ENCODE measurements at places on chromosomes 3 and 15.

- DNase-seq = no peak
These were observed 24.8 kb downstream of the SLC28A2 start for GRCh38 chr15:45276831-45277230.

- DNase-seq = no peak
These were observed 1031.7 kb downstream of the MCTP2 start for GRCh38 chr15:95262866-95263564.

- no peak for DNase-seq
These were observed 68.3 kb downstream of the GALK2 start for GRCh38 chr15:49238342-49238741.

DNA sequence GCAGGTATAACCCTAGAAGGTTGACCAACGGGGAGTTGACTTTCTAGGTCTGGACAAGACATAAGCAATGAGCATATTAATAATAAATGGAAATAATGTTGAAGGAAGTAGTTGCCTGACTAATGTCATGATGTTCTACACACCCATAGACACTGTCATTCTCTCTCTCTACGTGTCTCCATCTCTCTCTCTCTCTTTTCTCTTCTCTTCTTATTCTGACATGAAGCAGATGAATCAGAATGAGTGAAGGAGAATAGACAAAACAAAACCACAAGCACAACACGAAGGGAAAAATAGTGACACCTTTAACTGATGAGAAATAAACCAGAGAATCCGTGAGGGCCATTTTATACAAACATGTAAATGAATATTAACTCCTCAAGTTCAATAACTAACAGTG, 26.7 kb upstream of the CCDC80 start:
- DNase-seq = no peak

GRCh38 chr3:146375219-146375618, 94.1 kb downstream of the PLSCR2 start:
- DNase-seq = no peak

DNA sequence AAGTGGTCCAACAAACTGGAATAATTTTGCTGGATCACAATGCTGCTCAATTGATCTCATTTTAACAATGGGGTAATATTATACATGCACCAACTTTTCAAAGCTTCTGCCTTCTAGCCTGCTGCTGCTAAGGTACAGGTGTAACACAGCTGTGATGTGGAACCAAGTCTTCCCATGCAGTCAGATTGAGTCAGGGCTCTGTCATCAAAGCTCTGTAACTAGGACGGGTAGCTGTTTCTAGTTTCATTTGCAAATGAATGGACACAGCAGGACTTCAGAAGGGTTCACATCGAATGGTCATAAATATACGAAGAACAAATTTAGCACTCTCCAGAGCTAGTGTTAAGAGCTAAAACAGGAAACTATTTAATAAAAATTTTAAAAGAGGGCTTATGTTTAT, 189.2 kb downstream of the USP13 start:
- no peak for DNase-seq

All from NCI-H1092 (cell line).